KBM-7 (cell line): ENCODE measurements at places on chromosomes 7 and 10.

DNA sequence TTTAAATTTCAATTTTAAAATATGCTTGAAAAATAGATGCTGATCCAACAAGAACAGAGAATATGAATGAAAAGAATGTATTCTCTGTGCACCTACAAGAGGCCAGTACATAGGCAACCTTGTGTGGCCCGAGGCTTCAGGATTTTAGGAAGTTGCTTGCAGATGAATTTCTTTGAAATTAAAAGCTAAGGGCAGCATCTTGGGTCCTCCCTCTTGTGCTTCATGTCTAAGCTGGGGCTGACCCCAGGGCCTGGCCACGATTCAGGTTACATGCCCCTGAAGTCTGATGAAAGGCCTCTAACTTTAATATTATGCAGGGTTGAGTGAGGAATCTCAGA, 138.9 kb downstream of the BMPER start:
- no peak for DNase-seq

DNA sequence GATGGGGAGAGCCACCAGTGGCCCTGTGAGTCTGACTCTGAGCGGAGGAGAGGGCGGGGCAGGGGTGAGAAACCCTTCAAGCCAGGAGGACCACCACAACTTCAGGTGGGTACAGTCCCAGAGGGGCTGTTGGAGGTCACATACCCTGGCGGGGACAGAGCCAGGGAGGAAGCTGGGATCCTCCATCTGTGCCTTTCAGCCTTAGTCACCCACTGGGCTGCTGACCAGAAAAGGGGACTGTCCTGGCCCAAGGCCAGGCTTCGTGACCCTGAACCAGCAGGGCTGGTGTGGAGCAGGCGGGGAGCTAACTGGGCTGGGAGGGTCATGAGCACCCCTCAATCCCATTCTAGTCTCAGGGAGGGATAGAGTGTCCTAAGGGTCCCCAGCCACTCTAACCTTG, 1.5 kb upstream of the CALHM3 start:
- DNase-seq = no peak

DNA sequence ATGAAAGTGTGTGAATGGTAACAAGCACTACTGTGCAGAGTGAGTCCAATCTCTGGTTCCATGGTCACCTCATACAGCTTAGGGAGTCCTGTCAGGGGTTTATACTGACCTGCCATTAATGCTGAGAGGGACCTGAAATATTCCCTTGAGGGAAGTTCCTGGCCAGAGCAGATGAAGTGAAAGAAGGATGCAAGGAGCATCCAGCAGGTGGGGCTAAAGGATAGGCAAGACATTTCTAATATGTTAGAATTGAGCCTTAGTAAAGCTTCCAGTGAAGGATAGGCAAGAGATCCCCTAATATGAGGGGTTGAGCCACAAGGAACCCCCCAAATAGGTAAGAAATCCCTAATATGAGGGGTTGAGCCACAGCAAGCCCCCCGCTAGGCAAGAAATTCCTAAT, 25.5 kb upstream of the FAM221A start:
- peak; percentile 45 for DNase-seq

GRCh38 chr7:118949031-118949430, 724.5 kb downstream of the ANKRD7 start:
- DNase-seq = no peak

DNA sequence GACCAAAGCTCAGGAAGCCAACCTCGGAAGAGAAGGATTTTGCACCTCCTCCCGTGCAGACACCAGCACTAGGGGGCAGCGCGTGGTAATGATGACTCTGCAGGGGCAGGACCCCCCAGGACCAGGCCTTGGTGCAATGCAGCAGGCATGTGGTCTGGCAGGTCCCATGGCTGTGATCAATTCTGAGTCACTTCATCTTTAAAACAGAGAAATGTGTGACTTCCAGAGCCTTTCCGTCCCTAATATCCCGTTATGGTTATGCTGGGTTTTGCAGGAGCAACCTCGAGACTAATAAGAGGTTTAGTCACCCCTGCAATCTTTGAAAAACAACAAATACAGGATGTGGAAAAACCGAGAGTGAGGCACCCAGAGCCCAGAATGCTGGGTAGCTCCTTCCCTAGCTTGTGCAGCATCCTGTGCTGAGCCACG, 30.2 kb upstream of the GJD4 start:
- no peak for DNase-seq

DNA sequence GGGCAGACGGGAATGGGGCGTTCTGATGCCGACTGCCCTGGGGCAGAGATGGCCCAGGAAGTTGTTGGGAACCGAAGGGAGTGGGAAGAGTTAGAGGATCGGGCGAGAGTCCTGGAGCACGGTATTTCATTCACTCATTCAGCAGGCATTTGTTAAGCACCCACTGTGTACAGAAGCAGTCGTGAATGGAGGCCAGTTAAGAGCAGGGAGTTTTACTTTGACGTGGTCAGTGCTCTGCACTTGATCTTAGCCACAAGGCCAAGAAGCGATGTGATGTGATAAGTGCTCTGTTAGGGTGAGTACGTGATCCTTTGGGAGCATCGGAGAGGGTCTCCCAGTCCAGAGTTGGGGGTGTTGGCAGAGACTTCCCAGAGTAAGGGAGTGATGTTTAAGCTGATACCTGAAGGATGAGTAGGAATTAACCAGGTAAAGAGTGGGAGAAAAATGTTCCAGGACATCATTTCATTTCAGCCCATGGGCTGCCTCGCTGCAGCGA, 890 bp downstream of the ZFYVE27 start:
- DNase-seq = no peak

- DNase-seq = no peak
These were observed 52.3 kb downstream of the SHTN1 start for GRCh38 chr10:116952729-116953128.

DNA sequence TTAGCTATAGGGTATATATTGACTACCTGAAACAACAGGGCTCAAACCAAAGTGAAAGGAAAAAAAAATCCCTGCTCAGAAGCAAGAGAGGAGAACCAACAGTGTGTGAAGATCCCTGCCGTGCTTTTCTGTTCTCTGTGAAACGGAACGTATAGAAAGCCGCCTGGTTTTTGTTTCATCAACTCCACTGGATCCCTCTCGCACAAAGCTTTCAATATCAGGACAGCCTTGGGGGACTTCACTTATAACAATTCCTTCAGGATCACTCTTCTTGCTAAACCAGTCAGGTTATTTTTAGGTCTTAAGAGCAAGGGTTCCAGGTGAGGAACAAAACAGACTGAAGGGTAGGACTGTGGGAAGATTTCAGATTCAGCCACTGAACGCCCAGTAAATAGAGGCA, 151.1 kb upstream of the CACNA2D1 start:
- no peak for DNase-seq

- no peak for DNase-seq
These were observed 49.5 kb downstream of the WAPL start for GRCh38 chr10:86472061-86472460.

DNA sequence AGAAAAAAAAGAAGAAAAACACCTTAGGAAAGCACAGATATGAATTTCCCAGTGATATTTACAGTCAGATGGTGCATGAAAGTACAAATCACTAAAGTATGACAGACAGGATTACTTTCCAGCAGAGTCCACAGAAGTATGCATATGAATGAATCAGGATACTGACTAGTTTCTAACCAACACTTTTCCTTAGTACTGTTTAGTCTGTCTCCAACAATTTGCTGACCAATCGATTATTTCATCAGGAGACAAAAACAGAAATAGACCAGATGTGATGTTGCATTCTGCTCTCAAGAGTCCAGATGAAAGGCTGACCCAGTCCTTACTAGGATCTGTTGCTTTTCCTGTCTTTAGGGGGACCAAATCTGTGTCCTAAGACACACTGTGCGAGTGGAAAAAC, 14.6 kb downstream of the SLC35B4 start:
- DNase-seq = no peak

DNA sequence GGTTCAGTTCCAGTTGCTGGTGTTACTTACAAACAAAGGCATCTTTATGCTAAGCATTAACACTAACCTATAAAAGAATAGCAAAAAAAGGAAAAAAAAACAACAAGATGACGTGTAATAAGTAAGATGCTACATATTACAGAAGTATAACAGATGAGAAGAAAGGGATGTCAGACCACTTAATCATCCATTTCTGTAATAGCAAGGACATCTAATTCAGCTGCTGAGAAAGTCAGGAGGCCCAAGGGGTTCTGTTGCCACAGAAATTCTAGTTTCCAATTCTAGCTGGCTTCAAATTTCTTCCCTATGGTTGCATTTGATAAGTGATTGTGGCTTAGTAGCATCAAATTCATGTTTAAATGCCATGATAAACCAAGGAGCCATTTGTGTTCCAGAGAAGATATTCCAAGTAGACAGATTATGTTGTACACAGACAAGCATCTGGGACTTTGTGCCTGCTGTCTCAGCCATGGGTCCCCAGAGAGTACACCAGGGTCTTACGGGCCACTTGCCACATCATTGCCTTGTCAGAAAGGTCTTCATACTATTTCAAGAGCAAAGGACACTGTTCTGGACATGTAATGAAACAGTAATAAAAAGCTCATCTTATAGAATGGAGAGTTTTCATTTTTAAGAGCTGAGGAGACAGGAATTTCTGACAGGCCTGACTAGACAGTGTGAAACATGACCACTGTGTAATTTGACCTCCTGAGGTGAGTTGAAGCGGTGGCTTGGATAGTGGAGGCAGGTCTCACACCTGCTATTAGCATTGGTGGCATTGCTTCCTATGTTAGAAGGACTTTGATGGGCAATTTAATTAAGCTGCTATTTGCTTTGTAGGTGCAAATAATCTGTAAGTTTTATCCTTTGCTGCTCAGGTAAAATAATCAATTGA, 4.2 kb upstream of the ASB4 start:
- DNase-seq = no peak

DNA sequence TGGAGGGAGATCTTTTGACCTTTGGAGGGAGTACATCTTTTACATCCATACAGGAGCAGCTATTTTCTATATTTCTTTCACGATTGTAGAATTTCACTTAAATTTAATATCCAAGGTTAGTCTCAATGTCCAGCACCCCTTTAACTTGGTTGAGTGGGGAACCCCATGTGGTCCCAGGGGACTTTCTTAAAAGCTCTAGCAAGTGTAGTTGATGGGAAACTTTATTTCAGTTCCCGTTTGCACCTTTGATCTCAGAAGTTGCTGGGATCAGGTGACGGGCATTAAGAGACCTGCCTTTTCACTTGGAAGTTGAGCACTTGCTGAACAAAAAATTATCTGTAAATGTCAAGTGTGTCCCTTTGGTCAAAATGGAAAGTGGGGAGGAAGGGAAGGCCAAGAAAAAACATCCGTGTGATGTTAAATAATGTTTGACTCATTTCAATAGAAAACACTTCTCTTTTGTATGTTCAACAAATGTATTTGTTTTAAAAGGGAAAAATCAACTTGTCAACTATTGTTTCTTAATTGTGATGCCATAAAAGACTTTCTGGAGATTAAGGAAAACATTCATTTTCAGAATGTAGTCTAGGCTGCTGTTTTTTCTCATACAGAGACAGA, 370.1 kb upstream of the GALNT17 start:
- DNase-seq = no peak

DNA sequence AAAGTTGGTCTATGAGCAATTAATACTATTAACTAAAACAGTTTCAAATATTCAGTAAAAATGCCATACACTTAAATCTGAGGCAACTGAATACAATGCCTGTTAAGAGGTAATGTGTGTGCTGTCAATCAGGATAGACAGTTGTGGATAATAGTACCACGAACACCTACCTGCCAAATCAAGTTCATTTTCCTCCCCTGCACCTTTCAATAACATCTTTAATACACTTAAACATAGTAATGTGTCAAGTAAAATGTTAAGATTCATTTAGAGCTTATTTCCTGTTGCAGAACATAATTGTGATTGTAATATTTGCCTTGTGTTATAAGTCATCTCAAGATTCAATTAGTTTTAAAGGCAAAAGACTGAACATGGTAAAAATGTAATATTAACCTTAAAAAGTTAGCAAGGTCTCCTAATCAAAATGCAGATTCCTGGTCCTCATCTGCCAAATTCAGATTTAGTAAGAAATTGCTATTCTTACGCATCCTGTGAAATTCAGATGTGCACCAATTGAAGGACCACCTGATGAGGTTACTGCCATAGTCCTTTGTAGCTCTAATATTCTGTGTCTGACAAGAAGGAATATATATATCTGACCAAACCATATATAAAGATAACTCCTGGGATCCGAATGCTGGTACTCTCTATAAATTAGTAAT, 37.1 kb downstream of the COL1A2 start:
- DNase-seq = no peak

GRCh38 chr7:35036361-35037171, 719 bp downstream of the DPY19L1 start:
- DNase-seq = peak; percentile 58

DNA sequence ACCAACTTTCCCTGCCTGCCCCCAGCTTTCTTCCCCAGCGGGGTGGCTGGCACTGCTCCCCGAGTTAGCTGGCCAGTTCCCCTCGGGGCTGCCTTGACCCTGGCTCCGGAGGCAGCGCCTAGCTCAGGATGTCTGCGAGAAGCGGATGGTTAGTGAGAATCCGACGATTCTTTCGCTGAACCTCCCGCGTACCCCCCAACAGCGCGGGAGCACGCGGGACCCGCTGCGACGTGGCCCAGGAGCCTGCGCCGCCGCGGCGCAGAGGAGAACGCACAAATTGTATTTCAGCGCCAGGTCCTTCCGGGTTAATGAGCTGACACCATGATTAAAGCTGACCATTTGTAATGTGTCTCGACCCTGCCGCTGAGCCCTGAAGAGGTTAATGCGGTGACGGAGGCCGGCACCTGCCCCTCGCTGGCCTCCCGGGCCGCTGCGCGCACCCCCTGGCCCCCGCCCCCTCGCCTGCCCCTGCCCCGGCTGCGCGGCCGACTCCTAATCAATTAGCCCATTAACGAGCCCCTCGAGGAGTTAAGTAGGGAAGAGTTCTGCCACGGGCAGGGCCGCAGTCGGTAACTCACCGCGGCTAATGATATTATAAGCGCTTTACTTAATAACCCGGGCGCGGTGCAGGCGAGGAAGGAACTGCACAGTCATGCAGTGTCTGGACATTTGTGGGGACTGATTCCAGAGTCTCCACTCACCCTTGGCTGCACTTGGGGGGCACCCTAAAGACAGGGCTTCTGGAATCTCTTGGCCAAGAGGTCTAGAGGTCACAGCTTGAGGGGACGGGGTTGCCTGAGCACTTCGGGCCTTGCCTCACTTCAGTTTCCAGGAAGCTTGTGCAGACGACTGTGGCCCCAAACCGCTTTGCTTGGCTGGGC, 1.7 kb upstream of the HMX2 start:
- no peak for DNase-seq

DNA sequence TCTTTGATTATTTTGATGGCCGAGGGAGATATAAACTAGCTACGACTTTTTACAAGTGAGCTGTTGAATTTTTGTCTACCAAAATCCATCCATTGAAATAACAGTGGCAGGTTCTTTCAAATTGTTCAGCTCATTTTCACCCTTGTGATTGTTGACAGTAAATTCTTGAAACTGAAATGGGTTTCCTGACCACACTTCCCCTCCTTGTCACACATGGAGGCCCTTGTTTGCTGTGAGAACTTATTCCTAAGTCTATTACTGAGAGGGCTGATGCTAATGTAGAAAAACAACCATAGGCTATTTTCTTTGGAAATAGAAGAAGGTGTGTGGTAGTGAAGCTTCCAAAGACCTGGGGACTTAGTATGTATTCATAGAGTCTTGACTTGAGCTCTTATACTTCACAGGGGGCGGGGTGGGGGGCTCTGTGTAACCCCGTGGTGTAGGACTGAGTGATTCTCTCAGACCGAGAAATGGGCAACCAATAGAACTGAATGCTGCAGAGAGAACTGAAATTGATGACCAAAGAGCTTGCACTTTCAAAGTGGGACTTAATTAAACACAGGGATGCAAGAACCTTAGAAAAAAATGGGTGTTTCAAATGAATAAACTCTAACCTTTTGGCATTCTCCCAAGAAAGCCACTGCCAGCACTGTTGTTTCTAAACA, 718.9 kb downstream of the CCSER2 start:
- DNase-seq = no peak
